M059J (cell line): ENCODE measurements at places on chromosomes 2 and 18. TPM values are rescaled to one million over a fixed set of nuclear protein-coding genes. Genes with fewer than 3 reads are reported as not detected.

GRCh38 chr2:121076885-121077549, 208.0 kb downstream of the TFCP2L1 start:
- DNase-seq = peak; percentile 29

- no peak for DNase-seq
Measured at GRCh38 chr2:76211991-76212985, 501.6 kb upstream of the GCFC2 start.

DNA sequence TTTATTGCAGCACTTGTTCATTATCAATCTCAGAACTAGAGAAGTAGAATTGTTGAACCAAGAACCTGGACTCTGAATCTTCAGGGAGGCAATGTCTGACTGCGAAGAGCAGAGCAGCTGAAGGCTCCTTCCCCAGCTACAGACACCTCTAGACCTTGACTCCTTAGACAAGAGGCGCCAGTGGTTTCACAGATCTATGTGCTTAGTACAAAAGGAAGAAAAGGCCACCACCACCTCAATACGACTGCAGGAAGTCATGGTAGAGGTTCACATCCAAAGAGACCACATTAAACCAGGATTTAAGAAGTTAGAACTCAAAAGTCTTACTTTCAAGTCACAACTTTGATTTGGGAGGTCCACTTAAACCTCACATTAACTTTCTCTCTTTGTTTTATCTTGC, 158.1 kb upstream of the VRK2 start:
- DNase-seq = no peak

DNA sequence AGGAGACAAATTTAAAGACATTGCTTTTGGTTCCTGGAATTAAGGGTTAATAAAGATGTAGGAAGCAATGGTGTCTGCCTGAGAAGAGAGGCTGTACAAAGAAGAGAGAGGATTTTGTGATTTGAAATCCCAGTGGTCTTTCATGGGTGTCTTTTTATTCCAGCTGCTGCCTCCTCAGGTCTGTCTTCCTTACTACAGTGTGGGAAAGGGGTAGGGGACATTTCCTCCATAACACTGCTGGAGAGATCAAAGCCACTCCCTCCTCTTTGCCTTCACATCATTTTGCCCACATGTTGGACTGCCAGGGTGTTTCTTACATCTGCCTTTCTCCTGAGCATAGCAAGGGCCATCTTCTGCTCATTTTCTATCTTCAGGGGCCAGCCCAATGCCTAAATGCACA, 348.5 kb downstream of the EN1 start:
- DNase-seq = no peak

DNA sequence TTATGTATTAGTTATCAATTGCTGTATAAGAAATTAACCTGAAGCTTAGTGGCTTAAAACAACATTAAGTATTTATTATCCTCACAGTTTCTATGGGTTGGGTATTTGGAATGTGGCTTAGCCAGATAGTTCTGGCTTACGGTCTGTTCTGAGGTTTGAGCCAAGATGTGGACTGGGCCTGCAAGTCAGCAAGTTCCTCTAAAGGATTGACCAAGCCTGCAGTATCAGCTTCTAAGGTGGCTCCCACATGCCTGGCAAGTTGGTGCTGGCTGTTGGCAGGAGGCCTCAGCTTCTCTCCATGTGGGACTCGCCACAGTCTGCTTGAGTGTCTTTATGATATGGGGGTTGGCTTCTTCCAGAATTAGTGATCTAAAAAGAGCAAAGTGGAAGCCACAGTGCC, 45.0 kb upstream of the TCF4 start:
- no peak for DNase-seq

GRCh38 chr18:48669991-48670750, 131.3 kb downstream of the CTIF start:
- no peak for DNase-seq

GPAT2 gene
- not detected in 2 replicates for total RNA-seq

MYCN gene
- not detected in 2 replicates for total RNA-seq

ZSWIM2 gene
- total RNA-seq = not detected in 2 replicates

ANKAR gene
- 2.2 and 3.5 TPM in 2 replicates for total RNA-seq
